Stimulated activated naive CD8-positive, alpha-beta T cell treated with anti-CD3 and anti-CD28 coated beads, Interleukin-15, Interleukin-2, amounts not matched to agents 100 U/mL and 50 U/mL, for 24 hours (primary cell): ENCODE measurements at places on chromosomes 7 and 10.
A peak's percentile ranks its signal among the peaks of the same experiment; 100 is the strongest.

- no peak for DNase-seq
Observed at GRCh38 chr7:159212226-159212625, 67.6 kb upstream of the VIPR2 start.

DNA sequence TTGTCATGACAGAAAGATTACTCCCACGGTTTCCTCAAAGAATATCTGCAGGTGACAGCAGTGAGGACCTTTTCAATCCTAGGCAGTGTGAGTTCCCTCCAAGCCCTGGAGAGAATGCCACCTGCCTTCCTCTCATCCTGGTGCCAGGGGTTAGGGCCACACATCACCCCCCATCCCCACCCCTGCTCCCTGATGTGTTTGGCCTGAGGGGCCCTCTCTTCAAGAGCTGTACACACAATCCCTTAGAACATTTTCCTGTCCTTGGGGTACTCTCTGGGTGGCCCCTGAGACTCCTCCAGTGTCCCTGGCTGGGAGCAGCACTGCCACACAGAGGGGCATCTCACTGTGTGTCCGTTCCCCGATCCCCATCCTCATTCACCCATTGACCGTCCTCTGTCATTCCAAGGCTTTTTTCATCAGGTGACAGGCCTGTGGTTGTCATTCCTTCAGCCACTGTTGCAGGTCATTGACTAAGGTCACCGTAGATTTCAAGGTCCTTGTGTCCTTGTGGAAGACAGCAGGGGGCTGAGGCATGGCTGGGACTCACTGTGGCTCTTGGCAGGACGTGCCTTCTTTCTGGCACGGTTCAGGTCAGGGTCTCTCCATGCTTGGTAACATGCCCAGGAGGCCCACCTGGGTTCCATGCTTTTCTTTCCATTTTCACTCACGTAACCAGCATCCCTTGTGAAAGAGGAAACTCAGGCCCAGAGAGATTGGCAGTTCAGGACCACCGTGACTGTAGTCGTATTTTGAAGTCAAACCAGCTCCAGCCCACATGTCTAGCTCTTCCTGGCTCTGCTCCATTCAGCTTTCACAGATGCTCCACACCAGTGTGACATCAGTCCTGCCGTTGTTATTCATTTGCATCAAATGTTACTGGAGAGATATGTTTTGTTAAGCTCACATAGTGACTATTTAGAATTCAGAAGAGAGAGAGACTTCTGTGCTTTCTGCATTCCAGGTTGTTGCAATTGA lies 26.8 kb upstream of the BTBD16 start:
- DNase-seq: no peak

DNA sequence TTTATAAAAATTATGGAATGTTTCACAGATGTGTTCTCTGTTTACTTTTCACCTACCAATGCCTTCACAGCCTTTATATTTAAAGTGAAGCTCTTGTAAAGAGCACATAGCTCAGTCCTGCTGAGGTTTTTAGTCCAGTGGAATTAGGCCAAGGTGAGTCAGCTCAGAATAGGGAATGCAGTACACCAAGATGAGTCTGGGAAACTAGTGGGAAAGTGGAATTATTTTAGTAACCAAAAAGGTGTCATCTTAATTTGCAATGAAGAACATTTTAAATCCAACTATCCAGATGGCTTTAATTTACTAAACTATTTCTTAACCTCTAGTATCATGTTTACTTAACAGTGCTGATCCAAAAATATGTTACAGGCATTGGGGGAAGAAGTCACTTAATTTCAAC lies 236.3 kb upstream of the CTBP2 start:
- no peak for DNase-seq

DNA sequence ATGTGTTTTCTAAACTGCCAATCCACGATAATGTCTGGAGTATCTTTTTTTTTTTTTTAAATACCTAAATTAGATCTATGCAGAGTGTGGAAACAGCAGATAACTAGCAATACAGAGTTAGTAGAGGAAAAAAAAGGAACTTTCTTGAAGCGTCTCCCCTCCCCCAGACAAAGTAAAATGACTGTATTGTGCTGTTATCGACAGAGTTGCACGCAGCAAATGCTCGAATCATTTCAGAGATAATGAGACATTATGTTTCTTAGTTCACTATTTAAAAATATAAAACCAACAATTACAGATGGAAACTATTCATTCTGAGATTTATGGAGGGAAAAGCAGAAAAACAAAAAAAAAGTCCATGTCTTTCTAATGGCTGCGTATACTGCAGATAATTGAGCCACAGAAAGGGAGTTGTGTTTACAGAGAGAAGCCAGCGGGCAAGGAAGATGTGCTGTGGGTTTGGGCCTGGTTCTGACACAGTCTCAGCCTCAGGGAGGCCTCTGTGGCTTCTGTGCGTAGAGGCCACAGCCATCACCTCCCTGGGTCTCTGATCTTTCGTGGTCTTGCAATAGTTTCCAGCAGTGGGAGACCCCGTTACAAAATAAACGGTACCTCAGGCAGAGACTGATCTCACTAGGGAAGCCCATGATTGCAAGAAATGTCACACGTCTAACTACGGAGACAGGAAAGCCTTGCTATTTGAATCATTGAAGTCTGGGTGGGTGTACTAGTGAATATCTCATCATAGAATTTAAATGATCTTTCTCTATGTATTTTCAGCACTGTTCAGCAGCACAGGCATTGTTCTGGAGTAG lies 19.1 kb upstream of the KLF6 start:
- peak; percentile 74 for DNase-seq

DNA sequence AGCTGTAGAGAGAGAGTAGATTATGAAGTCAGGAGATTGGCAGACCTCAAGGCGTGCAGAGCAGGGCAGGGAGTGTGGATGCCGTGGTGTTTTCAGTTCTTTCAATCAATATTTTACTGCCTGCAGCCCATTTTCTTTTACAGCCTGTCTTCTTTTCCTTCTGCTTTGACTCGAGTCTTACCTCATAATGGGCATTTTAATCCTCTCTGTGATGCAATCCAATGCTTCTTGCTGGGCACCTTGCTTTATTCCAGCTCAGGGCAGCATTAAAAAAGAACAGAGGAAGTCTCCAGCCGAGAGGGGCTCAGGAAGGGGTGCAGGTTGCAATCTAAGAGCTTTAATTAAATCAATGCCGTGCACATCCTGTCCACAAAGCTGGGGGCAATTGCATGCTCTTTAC lies 839.0 kb downstream of the LRMDA start:
- no peak for DNase-seq

DNA sequence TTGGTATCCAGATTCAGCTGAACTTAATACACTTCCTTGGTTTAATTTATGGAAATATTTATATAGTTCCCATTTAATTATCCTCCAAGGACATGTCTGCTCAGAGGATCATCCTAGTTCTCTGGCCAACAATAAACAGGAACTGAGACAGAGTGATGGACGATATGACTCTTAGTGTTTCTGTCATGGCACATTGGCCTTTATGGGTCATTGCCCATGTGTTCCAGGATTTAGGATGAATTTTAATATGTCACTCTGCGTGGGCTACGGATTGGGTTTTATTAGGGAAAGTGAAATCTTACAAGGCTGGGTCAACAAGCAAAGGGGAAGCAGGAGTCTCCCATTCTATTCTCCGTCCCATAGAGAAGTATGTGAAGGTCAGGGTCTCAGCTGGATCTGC lies 18.8 kb upstream of the TNPO3 start:
- no peak for DNase-seq

DNA sequence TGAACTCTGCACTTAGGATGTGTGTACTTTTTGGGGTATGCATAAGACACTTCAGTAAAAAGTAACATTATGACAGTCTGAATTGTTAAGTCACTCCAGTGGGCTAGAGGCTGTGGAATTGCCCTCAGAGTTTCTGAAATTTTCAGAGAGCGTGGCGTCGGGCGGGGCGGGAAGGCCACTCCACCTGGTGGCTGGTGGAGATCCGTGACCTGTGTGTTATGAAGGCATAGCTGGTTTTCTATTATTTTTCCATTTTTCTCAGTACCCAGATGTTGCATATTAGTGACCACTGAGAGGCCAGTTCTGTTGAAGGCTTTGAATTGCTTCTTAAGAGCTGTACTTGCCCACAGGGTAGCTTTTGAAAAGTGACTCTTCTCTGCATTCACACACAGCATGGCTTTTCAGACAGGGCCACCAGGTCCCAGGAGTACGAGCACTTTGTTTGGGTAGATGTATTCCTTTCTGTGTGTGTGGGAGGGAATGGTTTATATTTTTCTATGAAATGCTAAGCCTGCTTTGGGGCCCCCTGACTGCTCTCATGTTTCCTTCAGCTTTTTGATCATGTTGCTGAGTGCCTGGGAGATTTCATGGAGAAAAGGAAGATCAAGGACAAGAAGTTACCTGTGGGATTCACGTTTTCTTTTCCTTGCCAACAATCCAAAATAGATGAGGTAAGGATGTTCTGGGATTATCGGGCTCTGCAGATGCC lies 52.3 kb downstream of the TACR2 start:
- DNase-seq: no peak

DNA sequence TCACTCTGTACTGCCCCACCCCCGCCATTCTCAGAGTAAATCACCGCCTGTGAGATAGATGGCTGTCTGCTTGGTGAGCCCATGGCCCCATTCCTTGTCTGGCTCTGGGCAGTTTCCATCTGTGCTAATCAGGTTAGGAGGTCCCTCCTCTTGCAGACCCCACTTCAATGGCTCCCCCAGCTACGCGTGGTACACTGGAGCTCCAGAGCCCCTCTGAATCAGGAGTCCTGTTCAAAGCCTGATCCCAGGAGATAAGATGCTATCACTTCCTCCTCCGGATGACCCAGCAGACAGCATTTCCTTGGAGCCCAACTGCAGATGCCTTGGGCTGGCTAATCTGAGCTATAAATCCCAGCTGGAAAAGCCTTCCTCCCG lies 122.3 kb downstream of the SH3PXD2A start:
- DNase-seq: no peak
